ENCODE measurements at places on chromosomes 13 and 19.
A peak's percentile ranks its signal among the peaks of the same experiment; 100 is the strongest.

DNA sequence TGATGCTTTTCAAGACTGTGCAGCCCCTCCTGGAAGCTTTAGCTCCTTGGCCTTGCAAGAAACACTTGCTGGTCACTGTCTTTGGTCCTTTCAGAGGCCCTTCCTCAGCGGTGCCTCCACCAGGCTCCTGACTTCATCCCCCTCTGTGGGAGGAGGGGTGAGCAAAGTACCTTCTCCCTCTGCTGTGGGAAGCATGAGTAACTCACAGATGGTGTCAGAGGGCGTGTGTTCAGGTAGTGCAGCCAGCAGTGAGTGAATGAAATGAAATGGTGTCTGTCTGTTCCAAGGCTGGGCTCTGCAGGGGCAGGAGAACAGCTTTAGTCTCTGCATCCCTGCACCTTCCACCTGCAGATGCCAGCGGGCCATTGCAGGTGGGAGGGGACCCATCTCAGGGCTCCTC is 102.9 kb downstream of the SHISA2 start:
- no peak for DNase-seq

DNA sequence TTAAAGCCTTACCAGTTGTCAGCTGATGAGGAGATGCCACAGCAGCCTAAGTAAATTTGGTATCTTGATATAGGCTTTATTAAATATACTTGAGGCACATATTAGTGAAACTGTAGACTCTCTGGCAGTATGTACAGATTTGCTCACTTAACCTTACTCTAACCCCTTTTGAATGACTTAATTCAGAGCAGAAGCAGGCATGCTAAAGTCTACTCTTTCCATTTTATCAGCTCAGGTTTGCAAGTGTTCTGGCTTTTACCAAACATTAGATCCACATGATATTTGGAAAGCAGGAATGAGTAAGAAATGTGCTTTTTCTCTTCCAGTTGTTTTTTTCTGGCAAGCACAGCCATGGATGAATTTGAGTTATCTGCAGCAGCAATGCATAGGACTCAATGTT is 541.0 kb upstream of the PCDH9 start:
- DNase-seq = no peak

GRCh38 chr13:114259974-114260373 is 21.4 kb upstream of the UPF3A start:
- DNase-seq = no peak

DNA sequence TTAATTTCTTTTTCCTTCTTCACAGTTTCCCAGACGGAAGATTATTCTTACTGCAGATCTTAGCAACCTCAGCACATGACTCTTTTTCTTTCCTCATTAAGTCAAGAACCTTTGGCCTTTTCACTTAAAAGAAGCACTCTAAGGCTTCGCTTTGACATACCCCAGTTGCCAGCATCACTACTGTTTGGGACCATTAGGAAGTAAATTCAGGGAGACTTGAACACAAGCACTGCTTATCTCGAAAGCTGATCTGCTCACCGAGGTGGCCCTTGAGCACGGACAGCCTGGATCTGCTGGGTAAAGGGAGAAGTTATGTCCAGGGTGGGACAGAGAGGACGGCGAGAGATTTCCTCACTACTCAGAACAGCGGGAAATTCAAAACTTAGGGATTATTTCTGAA is 151.4 kb upstream of the RNF113B start:
- DNase-seq = no peak

DNA sequence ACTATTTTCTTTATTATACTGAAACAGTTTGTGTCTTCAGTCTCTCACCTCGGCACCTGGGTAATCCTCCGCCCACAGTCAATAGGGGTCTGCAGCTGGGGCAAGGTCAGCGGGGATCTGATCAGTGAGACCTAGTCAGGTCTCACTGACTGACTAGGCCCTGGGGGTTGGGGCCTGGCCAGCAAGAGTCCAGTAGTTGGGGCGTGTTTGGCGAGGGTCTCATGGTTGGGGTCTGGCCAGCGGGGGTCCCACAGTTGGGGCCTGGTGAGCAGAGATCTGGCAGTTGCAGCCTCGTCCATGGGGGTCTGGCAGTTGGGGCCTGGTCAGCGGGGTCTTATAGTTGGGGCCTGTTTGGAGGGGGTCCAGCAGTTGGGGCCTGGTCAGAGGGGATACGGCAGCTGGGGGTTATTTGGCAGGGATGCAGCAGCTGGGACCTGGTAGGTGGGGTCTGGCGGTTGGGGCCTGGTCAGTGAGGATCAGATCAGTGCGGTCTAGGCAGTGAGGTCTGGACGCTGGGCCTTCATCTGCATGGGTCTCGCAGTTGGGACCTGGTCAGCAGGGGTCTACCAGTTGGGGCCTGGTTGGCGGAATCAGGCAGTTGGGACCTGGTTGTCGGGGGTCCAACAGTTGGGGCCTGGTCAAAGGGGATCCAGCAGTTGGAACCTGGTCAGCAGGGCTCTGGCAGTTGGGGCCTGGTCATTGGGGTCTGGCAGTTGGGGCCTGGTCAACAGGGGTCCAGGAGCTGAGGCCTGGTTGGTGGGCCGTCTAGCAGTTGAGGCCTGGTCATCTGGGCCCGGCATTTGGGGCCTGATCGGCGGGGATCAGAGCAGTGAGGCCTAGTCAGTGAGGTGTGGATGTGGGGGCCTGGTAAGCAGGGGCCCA is 61.1 kb upstream of the TPM4 start:
- no peak for DNase-seq

DNA sequence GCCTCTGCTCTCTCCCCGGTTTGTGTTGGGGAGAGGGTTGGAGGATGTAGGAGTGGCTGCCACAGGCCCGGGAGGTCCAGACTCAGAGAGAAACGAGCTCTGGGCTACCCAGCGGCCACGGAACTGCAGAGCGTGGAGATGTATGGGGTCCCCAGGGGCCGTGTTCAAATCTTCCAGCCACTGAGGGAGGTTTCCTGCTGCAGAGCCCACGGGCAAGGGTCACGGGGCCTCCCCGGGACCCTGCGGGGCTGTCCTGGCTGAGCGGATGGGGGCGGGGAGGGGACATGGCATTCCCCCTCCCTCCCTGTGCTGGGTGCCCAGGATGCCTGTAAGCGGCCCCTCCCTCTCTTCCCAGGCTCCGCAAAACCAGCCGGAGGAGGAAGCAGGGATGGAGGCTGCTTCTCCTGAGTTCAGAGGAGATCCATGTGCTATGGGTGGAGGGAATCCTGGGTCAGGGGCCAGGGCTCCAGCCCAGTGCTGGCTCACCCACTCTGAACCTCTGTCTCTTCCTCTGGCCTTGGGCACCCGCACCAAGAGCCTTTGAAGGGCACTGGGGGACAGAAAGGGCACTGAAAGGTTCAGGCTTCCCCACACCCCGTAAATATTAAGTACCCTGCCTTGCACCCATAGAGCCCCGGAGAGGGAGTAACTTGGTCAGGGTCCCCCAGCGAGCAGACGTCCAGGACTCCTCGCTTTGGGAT is 22.6 kb downstream of the SMIM24 start:
- peak; percentile 54 for DNase-seq

DNA sequence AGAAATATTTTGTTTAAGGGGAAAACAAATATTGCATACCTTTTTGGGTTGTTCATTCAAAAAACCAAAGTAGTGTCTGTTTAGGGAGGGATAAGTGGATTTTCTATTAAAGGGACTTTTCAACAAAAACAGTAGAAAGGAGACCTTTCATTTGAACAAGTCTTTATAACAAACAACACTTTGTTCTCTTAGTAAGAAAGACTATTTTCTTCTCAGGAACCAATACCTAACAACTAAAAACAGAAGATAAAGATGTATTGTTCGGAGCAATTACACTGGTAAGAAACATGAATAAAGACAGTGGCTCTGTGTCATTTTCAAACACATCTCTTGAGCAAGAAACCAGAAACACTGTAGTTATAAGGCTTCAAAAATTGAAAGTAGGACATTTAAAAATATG is 1610.1 kb upstream of the PCDH20 start:
- DNase-seq = no peak

DNA sequence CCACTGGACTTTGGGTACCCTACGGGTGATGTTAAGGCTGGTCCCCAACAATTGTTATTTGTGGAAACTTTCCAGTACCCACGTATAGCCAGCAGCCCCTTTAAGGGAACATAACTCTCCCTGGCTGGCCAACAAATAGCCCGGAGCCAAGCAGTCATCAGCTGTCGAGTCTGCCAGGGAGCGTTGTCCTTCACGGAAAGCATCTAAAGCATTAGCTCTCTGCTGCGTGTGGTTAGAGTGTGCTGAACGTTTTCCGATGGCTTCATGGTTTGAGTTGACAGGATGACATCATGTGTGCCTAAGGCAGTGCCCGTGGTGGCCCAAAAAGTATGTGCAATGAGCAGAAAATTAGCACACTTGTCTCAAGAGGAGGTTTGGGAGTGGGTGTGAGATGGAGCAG is 3.3 kb upstream of the ZNF556 start:
- DNase-seq = no peak

DNA sequence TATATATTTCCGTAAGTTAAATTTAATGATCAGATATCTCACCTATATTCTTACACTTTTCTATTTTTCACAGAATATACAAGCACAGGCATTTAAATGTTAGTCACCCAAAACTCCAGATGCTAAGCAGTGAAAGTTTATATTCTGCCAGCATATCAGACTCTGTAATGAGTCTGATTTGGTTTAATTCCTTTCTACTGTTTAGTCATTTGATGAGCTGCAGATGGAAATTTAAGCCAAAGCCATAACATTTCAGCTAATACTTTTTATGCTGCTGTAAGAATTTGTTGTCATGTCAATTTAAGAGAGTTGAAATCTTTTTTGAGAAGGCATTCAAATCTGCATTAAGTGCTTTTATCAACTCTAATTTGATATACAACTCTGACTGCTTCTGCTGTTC is 8.0 kb downstream of the FRY start:
- DNase-seq = no peak

- no peak for DNase-seq
Measured at GRCh38 chr19:16295057-16295456, 29.6 kb upstream of the KLF2 start.

- no peak for DNase-seq
Measured at GRCh38 chr13:107035778-107036177, 467.8 kb upstream of the ARGLU1 start.

- DNase-seq = no peak
Measured at GRCh38 chr13:28248080-28248479, 109.7 kb downstream of the PAN3 start.

DNA sequence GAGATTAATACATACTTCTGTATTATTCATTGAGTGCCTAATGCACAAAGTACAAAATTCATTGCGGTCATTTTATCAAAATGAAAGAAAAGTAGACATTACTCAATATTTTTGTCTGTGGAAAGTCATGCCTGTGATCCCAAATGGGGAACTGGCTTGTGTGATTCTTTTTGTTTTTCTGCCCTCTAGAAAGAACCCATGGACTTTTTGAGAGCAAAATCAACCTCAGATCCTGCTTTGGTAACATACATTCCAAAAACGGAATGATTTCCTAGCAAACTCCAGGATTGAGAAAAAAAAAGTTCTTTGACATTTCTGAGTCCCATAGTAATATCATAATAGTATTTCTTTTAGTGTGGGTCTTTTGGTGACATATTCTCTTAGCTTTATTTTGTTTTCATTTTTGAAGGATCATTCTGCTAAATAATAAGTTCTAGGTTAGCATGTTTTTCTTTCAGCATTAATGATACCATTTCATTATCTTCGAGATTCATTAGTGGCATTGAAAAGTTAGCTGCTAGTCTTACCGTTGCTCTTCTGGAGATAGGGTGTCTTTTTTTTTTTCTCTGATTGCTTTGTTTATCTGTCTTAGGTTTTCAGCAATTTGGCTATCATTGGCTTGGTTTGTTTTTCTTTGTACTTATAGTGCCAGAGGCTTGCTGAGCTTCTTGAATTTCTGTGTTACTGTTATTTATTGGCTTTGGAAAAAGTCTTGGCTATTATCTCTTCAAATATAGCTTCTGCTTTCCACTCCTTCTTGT is 102.4 kb upstream of the CSNK1A1L start:
- no peak for DNase-seq

GRCh38 chr13:98940325-98941001 is 37.4 kb downstream of the DOCK9 start:
- no peak for DNase-seq

DNA sequence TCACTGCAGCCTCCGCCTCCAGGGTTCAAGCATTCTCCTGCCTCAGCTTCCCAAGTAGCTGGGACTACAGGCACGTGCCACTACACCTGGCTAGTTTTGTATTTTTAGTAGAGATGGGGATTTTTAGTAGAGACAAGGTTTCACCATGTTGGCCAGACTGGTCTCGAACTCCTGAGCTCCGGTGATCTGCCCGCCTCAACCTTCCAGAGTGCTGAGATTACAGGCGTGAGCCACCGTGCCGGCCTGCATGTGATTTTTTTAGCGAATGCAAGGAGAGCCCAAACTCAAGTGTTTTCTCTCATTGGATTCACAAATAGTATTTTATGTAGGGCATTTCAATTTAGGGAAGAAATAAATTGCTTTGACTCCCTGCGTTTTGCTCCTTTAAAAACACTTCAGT is 4.4 kb downstream of the ZMYM2 start:
- no peak for DNase-seq

- DNase-seq = no peak
Measured at GRCh38 chr13:22562116-22562515, 618.7 kb upstream of the SGCG start.

GRCh38 chr13:77513719-77514335 is 21.7 kb upstream of the SCEL start:
- DNase-seq = no peak

DNA sequence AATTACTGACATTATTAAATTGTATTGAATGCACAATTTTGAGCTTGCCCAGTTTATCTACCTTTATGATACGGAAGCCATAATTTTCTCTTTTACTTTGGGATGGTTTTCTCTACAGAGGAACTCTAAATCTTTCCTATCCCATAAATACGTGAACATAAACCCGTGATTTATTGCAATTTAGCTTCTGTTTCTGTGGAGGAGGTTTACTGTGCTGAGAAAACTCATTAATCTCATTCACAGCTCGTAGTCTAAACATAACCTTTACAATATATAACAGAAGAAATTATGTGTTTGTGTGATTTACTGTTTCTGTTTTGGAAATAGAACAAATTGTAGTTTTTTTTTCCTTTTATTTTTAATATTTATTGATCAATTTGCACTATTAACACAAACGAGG is 207.1 kb upstream of the PCDH9 start:
- no peak for DNase-seq

DNA sequence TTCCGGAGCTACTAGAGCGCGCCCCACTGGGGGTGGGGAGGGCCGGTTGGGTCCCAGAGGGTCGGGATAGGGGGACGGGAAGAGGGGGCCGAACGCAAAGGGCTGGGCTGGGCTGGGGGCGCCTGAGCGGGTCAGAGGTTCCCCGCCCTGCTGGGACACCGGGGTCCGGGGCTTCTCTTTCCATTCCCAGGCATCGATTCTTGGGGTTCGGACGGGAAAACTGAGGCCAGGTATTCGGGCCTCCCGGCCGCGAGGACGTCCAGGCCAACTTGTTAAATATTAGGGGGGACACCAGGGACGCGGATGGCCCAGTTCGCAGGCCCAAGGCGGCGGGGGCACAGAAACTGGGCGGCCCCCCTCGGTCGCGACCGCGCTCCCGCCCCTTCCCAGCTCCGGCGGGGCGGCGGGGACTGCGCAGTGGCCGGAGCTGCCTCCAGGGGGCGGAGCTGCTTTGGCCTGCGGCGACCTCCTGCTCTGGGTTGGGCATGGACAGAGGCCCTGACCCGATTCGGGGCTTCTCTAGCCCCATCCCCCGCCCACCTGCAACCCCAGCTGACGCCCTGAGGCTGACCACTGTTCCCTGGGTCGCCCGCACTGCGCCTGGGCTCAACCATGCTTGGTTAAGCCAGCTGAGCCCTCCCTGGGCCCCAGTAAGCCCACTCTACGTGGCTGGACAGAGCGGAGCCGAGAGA is 1.2 kb upstream of the KLF16 start:
- peak; percentile 87 for DNase-seq

Data from retina (tissue), 1 donor.